ENCODE measurements at places on chromosomes 12 and 14.

DNA sequence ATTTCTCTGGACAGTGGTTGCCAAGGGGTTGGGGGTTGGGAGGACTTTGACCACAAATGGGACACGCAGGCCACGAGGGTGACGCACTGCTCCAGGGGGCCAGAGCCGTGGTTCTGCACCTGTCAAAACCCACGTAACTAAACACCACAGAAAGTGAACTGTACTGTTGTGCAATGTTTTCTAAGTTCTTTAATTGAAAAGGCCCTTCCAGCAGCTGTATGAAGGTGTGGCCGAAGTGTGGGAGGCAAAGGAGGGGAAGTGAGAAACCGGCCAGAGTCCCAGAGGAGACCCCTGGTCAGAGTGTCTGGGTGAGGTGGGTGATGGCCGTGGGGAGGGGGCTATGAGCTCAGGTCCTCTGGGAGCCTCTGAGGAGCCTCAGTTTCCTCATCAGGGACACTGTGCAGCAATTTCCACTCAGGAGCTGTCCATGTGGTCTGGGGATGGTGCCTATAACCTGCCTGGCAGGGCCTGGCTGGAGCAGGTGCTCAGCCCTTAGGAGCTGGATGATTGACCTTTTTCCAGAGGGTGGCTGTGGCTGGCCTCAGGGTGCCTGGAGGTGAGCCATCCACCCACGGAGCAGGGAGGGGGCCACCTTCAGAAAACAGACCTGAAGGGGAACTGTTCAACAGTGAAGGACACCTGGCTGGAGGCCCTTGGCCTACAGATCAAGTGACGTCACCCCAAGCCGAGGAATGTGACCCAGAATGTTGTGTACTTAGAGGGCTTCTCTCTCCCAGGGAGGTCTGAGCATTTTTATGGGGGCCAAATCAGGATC is 9.8 kb upstream of the BDKRB2 start:
- DNase-seq: no peak

- DNase-seq: no peak
These were observed 208.7 kb downstream of the ERC1 start for GRCh38 chr12:1199700-1200099.

DNA sequence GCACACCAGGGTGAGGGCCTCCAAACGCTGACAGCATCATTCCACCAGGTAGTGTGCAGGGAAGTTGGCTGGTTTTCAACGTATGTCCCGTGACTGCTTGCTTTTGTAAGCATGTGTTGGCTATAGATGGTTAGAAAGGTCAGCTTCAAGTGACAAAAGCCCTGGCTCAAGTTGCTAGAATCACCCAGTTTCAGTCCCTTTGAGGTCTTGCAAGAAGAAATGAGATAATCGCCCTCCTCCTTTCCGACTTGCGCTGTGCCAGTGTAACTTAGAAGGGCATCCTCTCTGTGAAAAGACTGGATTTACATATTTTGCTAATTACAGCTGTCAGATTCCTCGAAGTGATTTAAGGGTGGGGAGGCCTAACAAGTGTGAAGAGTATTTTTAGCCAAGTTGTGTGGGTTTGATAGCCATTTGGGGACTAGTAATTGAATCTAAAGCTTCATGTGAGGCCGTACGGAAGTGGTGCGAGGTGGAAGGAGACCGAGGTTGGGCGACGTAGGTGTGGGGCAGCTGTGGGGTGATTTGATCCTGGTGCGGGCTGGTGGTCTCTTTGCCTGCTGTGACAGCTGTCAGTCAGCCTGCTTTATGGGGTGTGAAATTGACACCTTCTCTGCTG is 94.7 kb downstream of the CHST11 start:
- no peak for DNase-seq

- no peak for DNase-seq
These were observed 486.2 kb downstream of the RAD51B start for GRCh38 chr14:68305738-68306137.

- no peak for DNase-seq
These were observed 45.2 kb downstream of the FOXN3 start for GRCh38 chr14:89371585-89372511.

GRCh38 chr12:26833743-26834490 is 923 bp upstream of the ITPR2 start:
- no peak for DNase-seq

- DNase-seq: no peak
These were observed 663 bp downstream of the PTGER2 start for GRCh38 chr14:52314595-52315354.

GRCh38 chr12:22409377-22410164 is 75.1 kb upstream of the ST8SIA1 start:
- DNase-seq: no peak

- DNase-seq: no peak
These were observed 121.9 kb downstream of the GARIN6 start for GRCh38 chr12:99769396-99769980.

DNA sequence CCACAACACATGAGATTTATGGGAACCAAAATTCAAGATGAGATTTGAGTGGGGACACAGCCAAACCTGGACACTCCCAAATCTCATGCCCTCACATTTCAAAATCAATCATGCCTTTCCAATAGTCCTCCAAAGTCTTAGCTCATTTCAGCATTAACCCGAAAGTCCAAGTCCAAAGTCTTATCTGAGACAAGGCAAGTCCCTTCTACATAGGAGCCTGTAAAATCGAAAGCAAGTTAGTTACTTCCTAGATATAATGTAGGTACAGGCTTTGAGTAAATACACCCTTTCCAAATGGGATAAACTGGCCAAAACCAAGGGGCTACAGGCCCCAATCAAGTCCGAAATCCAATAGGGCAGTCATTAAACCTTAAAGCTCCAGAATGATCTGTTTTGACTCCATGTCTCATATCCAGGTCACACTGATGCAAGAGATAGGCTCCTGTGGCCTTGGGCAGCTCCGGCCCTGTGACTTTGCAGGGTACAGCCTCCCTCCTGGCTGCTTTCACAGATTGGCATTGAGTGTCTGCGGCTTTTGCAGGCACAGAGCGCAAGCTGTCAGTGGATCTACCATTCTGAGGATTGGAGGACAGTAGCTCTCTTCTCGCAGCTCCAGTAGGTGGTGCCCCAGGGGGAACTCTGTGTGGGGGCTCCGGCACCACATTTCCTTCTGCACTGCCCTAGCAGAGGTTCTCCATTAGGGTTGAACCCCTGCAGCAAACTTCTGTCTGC is 60.1 kb downstream of the LRIG3 start:
- DNase-seq: no peak

GRCh38 chr14:97106166-97106565 is 309.0 kb downstream of the VRK1 start:
- no peak for DNase-seq

GRCh38 chr14:96037891-96038557 is 1.1 kb upstream of the C14orf132 start:
- DNase-seq: no peak

DNA sequence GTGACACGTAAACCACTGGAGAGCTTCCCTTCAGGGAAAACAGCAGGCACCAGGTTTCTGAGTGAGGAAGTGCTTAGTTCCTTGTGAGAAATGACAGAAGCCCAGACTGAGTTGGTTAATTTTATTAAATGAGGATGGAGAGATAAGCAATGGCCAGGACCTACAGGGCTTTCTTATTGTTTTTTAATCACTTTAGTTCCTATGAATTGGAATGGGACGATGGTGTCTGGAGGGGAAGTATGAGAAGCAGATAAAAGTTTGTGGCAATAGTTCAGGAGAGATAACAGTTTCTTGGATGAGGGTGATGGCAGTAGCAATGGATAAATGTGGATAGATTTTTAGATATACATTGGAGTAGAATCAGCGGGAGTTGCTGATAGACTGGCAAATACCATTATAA is 86.5 kb upstream of the PTPRR start:
- DNase-seq: no peak
